Kidney epithelial cell (primary cell): ENCODE measurements at places on chromosomes 5 and 9. TPM values are rescaled to one million over a fixed set of nuclear protein-coding genes. Genes with fewer than 3 reads are reported as not detected.

The GMCL2 gene
- total RNA-seq, result not detected in 2 replicates

The LCN9 gene
- total RNA-seq, result not detected in 2 replicates

The ADGRD2 gene
- total RNA-seq, result not detected in 2 replicates

The SPZ1 gene
- not detected in 2 replicates for total RNA-seq

The INVS gene
- 18.6 and 18.7 TPM in 2 replicates for total RNA-seq

The THBS4 gene
- 2.6 and 2.9 TPM in 2 replicates for total RNA-seq

The TIMD4 gene
- not detected in 2 replicates for total RNA-seq

The TGFBI gene
- total RNA-seq, result 443 and 453 TPM in 2 replicates

DNA sequence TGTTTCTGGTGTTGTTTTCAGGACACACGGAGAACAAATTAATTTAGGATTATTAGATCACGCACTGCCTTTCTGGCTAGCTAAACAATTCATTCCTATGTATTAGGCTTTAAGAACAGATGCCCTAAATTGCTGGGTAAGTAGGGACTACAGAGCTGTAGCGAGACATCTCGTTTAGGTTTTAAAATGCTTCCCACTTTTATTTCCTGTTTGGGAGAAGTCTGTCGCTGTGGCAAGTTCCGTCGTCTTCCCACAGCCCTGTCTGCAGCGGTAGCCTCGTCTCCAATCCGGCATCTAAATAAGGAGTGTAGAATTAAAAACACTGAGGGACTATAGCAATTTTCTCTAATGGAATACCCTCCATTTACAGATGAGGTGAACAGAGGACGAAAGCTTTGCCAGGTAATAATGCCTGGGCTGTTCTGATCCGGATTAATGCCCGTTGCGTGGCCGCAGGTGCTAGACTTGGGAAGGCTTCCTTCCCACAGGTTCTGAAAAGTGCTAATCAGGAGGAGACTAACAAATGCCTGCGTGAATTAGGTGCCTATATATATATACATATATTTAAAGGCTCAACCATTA is 1.3 kb upstream of the TRIM36 start:
- DNase-seq, result no peak

DNA sequence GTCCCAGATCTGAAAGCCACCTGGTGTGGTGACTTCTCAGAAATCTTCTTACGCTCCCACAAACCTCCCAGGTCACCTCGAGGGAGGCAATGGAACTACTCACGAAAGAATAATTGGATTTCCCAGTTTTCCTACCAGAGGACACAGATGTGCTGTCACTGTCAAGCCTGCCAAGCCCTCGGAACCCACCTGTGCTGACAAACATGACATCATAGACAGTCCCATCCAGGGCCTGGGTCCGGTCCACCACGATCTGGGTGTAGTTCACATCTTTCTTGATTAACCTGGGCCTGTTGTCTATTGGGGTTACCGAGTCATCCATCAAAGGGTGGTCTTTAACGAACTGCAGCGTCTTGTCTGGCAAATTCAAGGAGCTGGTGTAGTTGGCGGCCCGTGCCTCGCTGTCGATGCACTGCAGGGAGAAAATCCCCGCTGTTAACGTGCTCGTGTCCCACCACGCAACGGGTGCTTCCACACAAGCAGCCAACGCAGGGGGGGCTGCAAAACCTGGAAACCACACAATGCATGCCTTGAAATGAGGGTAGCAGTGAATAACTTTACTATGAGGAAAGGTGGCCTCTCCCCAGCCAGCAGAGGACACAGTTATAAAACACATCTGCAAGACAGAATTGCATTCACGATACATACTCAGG is 69.0 kb downstream of the SECISBP2 start:
- DNase-seq, result no peak

DNA sequence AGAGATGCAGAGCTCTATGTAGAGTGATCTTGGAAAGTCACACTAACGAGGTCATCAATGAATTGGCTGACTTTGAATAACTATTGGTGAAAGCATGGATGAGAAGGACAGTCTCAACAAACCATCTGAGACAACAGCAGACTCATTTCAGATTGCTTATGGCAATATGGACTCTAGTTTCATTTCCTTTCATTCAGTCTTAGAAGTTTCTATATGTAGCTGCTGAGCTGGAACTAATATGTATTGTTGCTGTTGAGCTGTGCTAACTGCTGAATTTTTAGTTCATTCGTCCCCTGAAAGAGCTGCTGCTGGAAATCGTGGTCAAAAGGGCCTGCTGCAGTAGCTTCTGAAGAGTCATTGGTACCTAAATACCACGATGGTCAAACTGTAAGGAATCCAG is 31.3 kb downstream of the TNFSF15 start:
- no peak for DNase-seq

GRCh38 chr5:39353717-39354399 is 10.4 kb downstream of the C9 start:
- DNase-seq, result no peak

GRCh38 chr9:98596486-98596885 is 112.2 kb downstream of the GABBR2 start:
- no peak for DNase-seq

DNA sequence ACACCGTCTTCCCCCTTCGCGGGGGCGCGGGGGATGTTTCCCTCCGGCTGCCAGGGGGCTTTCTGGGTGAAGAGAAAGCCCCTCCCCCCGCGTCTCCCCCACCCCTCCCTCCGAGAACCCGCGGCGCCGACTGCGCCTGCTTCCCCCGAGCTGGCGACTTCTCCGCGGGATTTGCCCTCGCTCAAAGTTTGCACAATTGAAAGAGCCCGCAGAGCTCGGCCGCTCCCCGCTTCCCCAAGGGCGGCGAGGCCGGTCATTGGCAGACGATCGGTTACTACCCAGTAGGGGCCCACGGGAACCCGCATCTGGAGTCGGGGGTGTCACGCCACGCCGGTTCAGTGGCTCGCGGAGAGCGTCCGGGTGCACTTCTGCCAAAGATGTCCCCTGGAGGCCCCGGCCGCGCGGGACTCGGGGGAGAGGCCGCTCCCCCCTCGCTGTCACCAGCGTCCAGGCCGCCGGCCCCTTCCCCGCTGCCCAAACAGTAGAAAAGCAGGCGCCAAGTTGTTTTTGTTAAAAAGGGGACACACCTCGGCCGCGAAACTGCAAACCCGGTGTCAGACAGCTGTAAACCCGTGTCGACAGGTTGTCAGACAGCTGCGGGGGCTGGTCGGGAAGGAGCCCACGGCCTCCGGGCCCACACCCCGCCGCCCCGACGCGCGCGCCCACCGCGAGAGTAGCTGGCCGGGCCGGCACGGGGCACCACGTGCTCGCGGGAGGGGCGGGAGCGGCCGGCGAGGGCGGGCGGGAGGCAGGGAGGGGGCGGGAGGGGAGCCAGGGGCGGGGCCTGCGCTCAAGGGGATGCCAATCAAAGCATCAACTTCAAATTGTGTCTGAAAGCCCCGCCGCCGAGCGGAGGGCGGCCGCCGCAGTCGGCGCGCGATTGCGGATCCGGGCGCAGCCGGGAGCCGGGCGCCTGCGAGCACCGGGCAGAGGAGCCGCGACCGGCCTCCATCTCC is at the start of gene IRX1:
Gene IRX1 (plus strand): TSS at position 827 of the 956 bp plus-strand sequence. CDS start 274 bp downstream, outside the sequence.
- no peak for DNase-seq

DNA sequence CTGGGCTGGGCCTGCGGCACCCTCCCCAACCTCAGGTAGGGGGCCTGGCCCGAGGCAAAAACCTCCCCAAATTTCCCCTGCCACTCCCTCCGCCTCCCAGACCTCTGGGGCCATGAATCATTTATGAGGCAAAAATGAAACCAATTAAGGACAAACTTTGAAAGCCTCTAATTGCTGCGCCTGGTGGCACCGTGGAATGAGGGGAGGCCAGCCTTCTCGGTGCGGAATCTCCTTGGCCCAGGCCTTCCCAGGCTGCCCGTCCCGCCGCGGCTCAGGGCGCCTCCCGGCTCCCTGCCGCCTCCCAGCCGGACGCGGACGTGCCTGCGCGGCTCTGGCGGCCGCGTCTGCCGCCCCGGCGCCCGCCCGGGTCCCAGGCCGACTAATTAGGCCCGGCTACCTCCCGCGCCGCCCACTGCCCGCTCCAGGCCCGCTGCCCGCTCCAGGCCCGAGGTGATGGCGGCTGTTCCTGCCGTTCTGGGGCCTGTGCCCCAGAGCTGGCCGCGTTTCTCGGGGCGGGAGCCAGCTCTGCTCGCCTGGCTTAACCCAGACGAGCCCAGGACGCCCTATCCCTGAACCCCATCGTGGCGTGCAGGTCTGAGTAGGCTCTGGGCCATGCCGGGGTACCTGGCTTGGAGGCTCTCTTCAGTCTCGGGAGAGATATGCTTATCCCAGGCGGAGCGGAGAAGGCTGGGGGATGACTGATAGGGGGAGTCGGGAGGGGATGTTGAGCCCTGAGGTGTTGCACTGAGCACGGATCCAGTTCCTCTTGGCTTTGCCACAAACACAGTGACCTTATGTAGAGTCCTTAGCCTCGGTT is 20.1 kb downstream of the CXXC5 start:
- no peak for DNase-seq

- no peak for DNase-seq
These were observed 10.5 kb downstream of the POMT1 start for GRCh38 chr9:131513177-131513576.

DNA sequence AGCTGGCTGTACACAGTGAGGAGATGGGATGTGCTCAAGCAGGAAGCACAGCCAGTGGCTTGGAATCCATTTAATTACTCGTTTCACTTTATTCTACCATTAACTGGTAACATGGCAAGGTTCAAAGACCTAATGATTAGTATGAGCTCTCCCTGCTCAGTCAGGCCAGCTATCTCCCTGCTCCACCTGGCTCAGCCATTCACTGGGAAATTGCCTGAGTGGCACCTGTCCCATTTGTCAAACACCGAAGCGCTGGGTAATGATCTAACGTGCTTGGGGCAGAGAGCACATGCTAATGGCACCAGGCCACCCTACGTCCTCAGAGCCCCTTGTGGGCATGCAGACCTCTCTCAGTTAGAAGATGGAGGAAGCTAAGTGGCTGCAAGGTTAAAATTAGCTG is 162.2 kb downstream of the TTLL11 start:
- no peak for DNase-seq

DNA sequence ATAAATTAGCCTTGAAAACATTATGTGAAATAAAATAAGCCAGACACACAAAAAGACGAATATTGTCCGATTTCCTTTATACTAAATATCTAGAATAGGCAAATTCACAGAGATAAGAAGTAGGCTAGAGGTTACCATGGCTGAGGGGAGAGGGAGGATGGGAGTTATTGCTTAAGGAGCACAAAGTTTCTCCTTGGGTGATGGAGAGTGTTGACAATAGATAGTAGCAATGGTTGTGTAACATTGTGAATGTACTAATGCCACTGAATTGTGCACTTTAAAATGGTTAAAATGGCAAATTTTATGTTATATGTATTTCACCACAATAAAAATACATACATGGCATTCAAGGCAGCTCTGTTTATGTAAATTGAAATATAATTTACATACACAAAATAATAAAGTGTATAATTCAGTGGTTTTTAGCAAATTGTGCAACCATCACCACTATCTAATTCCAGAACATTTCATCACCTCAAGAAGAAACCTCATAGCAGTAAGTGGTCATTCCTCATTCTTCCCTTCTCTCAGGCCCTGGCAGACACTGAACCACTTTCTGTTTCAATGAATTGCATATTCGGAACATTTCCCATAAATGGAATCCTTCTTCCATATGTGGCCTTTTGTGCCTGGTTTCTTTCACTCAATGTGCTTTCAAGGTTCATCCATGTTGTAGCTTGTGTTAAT is 59.2 kb downstream of the NDST1 start:
- DNase-seq, result no peak

DNA sequence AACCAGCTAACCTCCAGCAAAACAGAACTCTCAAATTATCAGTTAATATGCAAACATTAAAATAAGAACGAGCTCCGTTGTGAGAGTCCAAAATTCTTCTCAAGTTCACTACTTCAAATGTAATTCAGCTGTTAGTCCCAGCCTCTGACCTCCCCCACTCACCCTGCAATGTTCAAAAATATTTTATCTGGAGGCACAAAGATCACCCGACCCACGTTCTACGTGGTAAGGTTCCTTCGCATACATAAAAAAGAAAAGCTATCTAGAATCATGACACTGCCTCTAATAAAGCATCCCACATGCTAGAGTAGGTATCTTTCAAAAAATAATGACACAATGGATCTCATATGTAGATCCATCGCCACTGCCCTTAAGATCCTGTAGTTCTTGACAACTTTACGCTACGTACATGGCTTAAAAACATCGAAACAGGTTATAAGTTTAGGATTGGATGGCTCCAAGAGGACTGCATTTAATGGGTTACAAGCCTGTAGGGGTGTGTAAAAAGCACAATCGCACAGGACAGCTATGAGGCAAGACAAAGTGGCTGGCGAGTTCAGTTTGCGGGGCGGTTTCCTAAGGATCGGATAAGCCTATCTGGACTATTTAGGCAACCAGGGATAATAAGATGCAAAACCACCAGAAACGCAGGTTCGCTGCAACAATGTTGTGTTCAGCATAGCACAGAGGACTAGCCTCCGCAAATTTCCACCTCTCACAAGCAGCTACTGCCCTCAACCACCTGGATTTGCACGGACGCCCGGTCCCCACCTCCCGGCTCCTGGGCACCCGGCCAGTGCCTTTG is 969 bp downstream of the CLK4 start:
- DNase-seq, result no peak

DNA sequence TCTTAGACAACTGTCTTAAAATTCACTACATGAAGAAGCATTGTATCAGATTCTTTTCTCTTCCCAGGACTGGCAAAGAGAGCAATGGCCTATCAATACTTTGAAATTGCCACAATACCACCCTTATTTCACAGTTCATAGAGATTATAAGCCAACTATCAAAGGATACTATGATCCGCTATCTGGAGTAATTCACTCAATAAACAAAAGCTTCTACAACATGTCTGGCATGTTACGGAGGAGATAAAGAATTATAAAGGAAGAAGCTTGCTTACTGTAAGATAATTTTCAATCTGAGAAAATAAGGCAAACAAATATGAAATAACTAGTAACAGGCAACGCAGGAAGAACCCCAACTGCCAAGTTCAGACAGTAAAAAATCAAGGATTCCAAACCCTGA is 114.8 kb downstream of the GNAQ start:
- no peak for DNase-seq
